ENCODE measurements at places on chromosomes 12 and 14.

DNA sequence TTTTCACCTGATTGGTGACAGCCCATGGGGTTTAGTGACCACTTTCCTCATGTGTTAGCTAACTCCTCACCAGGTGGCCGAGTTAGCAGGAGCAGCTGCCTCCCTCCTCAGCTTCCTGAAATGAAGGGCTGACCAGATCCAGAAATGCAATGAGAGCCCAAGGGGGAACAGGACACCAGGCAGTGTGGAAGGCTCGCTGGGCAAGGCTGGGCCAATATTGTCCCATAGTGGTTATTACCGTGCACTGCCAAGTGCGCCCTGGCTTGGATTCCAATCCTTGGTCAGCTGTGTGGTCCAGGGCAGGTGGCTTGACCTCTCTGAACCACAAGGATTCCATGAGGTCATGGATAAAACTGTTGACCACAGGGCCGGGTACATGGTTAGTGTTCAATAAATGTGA is 3.6 kb upstream of the HSPB8 start:
- no peak for DNase-seq

- DNase-seq: no peak
Observed at GRCh38 chr14:93941293-93941910, 14.3 kb downstream of the FAM181A start.

- no peak for DNase-seq
Observed at GRCh38 chr12:16604596-16605252, 1.2 kb downstream of the LMO3 start.

DNA sequence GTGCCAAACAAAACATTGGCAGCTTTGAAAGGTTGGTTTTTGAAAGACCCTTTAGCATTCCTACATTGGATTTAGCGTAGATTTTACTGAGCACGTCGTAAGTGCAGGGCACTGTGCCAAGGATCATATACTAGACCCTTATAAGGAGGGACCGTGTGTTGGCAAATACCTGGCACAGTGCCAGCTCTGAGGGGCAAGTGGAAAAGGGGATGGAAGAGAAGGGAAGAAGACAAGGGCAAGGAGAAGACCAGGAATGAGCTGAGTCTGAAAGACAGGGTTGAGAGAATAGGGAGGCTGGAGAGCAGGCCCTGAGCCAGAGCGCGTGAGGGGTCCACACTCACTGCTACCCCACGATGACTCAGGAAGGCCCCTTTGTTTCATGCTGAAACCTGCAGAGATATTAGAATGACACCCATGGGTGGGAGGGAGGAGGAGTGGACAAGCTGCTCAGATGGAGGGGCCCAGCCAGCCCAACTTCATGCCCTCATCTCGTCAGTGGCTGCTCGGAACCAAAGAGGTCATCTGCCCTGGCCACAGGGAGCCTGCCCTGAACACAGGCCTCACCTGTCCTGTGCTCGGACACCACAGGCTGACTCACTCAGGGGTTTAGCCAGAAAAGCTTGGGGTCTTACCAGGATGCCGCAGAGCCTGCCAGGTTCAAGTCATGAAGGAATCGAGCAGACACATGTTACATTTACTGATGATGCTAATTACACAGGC is 25.0 kb downstream of the RAB35 start:
- no peak for DNase-seq

GRCh38 chr14:83467811-83468210 is 1934.2 kb upstream of the SEL1L start:
- no peak for DNase-seq

DNA sequence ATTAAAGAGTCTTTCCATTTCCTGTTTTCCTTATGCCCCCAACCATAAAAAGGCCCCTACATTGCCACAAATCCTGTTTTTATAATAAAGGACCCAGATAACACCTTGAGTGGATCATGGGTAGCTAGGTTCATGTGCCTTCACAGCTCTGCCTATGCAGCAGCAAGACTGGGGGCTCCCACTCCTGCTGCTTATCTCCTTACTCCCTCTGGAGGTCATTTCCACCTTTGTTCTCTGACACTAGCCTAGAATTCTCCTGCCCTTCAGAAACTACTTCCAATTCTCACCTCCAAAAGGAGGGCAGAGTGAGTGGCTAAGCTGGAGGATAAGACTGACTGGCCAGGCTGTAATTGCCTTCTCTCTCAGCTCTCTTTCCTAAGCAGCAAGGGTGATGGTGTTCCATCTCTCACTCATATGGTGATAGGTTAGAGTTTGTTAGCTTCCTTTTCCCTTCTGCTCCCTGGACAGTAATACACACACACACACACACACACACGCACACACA is 20.0 kb upstream of the STAC3 start:
- no peak for DNase-seq

GRCh38 chr12:91177381-91177780 is 5.2 kb downstream of the DCN start:
- no peak for DNase-seq

GRCh38 chr12:98990648-98991047 is 345.6 kb downstream of the APAF1 start:
- no peak for DNase-seq

- no peak for DNase-seq
Observed at GRCh38 chr14:103516426-103517173, 6.0 kb downstream of the CKB start.

GRCh38 chr14:59283361-59283760 is 94.9 kb downstream of the DAAM1 start:
- DNase-seq: no peak

GRCh38 chr12:42758806-42759205 is 169.3 kb upstream of the PRICKLE1 start:
- no peak for DNase-seq

DNA sequence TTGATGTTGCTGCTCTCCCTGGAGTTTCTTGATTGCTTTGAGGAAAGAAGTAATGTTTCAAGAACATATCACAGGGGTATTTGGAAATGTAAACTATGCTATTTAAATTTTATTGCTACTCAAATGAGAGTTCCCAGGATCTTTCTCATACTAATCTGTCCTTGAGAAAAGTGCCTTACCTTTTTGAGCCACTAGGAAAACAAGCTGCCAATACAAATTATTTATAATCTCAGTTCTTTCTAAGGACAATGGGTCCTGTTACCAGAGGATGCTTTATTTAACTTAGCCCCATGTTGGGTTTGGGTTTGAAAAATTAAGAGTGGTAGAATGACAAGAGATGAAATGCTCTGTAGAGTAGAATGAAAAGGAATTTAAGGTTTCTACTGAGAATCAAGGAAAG is 258.2 kb upstream of the PRKD1 start:
- DNase-seq: no peak

DNA sequence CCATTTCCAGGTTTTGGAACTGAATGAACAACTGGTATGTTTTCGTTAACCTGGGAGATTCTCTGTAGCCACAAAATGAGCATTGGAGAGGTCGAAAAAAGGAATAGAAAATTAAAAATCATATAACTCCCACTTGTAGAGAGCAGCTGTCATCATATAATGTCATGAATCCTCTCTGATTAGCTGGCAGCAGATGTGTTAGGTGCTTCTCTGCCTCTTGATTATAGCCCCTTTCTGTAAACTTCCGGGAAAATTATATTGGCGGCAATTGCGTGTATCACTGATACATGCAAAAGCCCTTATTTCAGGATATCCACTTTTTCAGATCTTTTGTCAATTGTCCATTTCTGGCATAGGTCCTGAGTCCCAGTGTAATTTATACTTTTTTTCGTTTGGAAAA is 31.7 kb downstream of the FGD4 start:
- DNase-seq: no peak

DNA sequence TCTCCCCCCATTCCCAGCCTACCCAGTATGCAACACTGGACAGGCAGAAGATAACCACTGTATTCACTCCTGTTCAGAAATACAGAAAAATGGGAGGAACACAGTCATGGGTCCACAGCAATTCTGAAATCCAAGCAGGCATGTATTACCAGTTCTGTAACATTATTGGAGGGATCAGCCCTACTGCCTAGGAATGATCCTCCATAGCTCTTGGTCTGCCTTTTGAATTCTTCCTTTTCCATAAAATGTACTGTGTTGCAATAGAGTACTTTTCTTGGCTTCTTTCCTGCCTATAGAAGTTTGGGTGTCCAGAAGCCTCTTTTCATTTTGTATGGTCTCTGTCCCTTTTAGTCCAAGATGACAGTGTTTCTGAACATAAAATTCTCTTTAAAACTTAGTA is 46.5 kb downstream of the SPATS2 start:
- no peak for DNase-seq

Measured in stimulated activated CD4-positive, alpha-beta T cell treated with anti-CD3 and anti-CD28 coated beads, Interleukin-1b, Interleukin-23, amount 100 ng/mL, for 24 hours (primary cell).